ENCODE measurements at places on chromosomes 13 and 19.

- no peaks in the 10 kb centered on the region for H3K4me1 ChIP-seq
- no peak overlapping the region for H3K4me3 ChIP-seq
- no peak overlapping the region for H3K27ac ChIP-seq
- DNase-seq: no peak
- no peaks in the 10 kb centered on the region for H3K27me3 ChIP-seq
Measured at GRCh38 chr13:75945841-75946482, 309.8 kb downstream of the LMO7 start.

GRCh38 chr13:102020611-102021216, 381.1 kb downstream of the FGF14 start:
- H3K4me3 ChIP-seq: no peak overlapping the region
- no peak for DNase-seq
- H3K4me1 ChIP-seq: no peaks in the 10 kb centered on the region
- no peak overlapping the region for H3K27ac ChIP-seq

DNA sequence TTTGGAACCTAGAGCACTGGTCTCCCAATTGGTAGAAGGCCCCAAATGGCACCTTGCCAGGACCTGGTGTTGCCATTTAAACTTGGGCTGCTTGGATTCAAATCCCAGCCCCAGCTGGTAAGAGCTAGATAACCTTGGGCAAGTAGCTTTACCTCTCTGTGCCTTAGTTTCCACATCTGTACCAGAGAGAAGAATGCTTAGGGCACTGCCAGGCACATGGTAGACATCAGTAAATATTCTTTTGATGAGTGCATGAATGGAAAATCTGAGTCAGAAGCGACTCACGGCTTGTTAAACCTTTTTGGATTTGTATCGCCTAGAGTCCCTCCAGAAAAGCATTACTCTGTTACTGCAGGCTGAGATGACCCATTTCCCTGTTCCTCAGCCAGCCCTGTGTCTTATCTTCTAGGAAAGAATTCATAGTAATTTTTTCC, 90.9 kb downstream of the SIPA1L3 start:
- H3K4me1 ChIP-seq: 0 out of 2 replicates have a peak, but pooled peaks cover 1% of the 10 kb centered on the region
- H3K36me3 ChIP-seq: no peaks in the 10 kb centered on the region
- H3K4me3 ChIP-seq: no peak overlapping the region

GRCh38 chr13:26663791-26664190, 96.8 kb downstream of the GPR12 start:
- H3K4me1 ChIP-seq: no peaks in the 10 kb centered on the region
- H3K27ac ChIP-seq: no peak overlapping the region
- DNase-seq: no peak

DNA sequence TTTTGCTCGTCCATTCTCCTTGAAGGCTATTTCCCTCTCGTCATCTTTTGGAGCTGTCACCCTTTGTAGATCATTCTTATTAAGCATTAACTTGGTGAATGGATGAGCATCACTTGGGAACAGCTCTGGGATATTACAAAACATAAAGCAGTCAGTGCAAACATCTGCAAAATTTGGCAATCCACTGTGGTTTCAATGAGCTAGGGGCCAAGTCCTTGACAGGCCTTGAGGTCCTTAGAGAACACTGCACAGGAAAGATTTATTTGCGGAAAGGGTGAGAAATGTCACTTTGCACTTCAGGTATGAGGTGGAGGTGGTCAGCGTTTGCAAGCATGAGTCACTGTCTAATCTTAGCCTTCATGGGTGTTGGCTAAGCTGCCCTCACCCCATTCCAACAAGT, 239.7 kb upstream of the MAB21L1 start:
- no peak overlapping the region for H3K27ac ChIP-seq
- no peak for DNase-seq
- H3K27me3 ChIP-seq: no peaks in the 10 kb centered on the region

DNA sequence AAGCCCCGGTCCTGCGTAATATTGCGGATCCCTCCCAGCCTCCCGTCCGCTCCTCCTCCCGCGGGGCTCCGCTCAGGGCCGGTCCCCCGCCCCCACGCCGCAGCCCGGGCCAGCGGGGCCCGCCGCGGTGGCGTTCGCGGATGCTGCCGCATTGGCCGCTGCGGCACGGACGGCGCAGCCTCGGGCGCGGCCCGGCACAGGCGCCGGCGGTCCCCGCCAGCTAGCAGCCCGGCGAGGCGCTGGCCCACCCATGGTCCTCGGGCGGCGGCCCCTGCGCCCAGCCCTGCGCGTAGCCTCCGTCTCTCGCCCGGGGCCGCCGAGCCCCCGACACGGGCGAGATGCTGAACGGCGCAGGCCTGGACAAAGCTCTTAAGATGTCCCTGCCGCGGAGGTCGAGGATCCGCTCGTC, at the start of gene ATP8A2:
Gene ATP8A2 (plus strand): TSS at position 100 of the 409 bp plus-strand sequence. CDS start 239 bp downstream, at position 339.
- no peaks in the 10 kb centered on the region for H3K36me3 ChIP-seq
- no peak within 1 kb of the TSS for H3K27ac ChIP-seq
- H3K4me1 ChIP-seq: no peaks in the 10 kb centered on the region
- H3K27me3 ChIP-seq: peaks cover 12% of the 10 kb centered on the region

DNA sequence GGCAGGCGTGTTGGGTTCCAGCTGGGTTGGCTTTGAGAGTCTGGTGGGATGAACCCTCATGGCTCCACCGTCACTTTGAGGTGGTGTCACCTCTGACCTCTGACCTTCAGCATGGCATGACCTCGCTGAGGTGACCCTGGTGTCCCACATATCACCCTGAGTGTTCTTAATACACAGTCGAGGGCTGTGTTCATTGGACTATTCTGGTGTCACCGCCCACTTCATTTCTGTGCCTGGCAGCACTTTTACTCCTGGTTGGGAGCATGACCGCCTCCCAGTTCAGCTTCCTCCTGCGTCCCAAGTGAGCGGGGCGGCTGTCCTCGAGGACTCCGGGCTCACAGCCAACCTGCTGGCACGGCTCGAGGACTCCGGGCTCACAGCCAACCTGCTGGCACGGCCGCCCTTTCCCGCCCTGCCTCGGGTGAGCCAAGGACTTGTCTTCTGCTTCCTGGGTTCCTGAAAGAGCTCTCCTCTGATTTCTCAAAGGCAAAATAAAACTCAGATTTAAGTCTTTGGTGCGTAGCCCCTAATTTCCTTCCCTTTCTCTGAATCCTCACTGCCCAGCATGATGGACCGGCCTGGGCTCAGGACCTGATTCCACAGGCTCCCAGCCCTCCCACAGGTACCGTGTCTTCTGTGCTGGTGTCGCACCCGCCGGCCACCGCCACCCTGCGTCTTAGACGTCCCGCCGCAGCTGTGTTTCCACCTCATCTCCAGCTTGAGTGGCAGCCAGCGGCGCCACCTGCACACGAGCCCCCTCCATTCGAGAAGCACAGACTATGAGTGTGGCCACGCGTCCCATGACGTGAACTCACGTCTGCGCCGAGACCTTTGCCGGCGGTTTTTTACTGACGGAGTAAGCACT, 10.4 kb downstream of the ATP4B start:
- no peaks in the 10 kb centered on the region for H3K36me3 ChIP-seq
- no peak overlapping the region for H3K27ac ChIP-seq
- DNase-seq: no peak
- no peak overlapping the region for H3K4me3 ChIP-seq
- no peaks in the 10 kb centered on the region for H3K4me1 ChIP-seq
- H3K27me3 ChIP-seq: no peaks in the 10 kb centered on the region

DNA sequence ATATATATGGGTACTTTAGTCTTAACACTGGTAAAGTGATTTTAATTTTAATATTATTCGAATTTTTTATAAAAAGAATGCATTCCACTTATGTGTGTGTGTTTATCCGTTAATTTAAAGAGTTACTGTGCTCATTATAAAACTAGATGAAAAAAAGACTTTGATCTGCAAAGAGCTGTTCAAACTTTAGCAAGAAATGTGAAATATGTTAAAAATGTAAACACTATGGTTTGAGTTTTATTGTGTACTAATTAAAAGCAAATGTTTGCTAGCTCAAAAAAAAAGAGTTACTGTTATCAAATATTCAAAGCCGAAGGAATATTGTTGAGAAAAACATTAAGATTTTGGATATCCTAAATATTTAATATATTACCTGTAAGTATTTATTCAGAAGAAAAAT, 34.5 kb downstream of the UFM1 start:
- H3K4me3 ChIP-seq: no peak overlapping the region
- no peaks in the 10 kb centered on the region for H3K4me1 ChIP-seq
- no peaks in the 10 kb centered on the region for H3K27me3 ChIP-seq
- H3K27ac ChIP-seq: no peak overlapping the region

DNA sequence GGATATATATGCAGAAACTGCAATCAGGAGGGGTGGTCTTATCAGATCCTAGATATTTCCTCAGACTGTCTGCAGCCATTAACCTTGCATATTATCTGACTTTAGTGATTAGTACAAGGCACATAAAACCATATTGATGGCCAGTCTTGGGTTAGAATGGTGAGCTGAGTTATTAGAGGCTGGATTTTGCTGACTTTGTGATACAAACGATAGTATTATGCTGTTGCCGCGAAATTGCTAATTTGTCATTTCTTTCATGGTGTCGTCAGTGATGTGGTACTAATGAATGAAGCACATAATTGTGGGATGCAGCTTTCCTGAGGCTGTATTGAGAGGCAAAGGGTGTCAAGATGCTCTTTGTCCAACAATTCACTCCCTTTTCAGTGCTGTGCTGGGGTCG, 172.5 kb downstream of the TEX29 start:
- DNase-seq: no peak
- no peaks in the 10 kb centered on the region for H3K4me1 ChIP-seq
- no peaks in the 10 kb centered on the region for H3K27me3 ChIP-seq

DNA sequence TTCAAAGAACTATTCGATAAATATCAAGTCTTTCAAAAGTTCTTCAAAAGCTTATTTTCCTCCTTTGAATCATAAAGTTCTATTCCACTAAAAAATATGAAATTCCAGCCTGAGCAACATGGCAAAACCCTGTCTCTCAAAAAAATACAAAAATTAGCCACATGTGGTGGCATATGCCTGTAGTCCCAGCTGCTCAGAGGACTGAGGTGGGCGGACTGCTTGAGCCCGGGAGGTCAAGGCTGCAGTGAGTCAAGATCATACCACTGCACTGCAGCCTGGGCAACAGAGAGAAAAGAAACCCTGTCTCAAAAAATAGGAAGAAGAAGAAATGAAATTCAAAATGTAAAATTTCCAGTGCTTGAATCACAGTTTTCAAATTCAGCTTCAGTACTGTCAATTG, 24.6 kb downstream of the CAB39L start:
- H3K27ac ChIP-seq: no peak overlapping the region
- H3K27me3 ChIP-seq: no peaks in the 10 kb centered on the region
- H3K36me3 ChIP-seq: no peaks in the 10 kb centered on the region
- no peak overlapping the region for H3K4me3 ChIP-seq

- peaks cover 20% of the 10 kb centered on the region for H3K36me3 ChIP-seq
- H3K4me1 ChIP-seq: peaks cover 2% of the 10 kb centered on the region
- H3K27ac ChIP-seq: no peak overlapping the region
- no peaks in the 10 kb centered on the region for H3K27me3 ChIP-seq
Measured at GRCh38 chr19:40685563-40685962, 4.9 kb downstream of the NUMBL start.
